ENCODE measurements at places on chromosomes 13 and 19. TPM values are rescaled to one million over a fixed set of nuclear protein-coding genes. Genes with fewer than 3 reads are reported as not detected.

DNA sequence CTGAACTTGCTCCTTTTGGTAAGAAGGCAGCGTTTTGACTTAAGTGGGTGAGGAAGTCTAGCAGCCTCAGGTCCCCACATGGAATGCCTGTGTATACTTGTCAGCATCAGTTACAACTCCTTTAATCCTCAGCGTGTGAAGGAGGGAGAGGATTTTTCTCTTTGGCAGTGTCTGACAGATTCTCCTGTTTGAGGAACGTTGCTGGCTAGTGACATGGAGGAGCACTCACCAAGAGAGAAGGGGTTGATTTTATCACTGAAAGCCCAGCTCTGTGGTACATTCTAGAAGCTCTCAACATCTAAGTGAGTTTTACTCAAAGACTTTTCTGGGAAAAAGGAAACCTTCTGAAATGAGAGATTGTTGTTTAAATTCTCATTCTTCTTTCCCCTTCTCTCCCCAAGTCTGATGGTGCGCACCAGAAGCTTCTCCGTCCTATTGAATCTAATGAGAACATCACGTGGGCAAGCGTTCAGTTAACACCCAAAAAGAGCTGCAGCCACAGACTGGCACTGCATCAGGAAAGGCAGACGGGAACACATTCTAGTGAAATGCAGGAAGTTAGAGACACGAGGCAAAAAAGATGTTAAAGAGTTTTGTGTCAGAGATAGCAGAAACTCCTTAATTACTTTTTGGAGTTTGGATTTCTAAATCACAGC lies 58.2 kb downstream of the GJA3 start:
- no peak for DNase-seq

DNA sequence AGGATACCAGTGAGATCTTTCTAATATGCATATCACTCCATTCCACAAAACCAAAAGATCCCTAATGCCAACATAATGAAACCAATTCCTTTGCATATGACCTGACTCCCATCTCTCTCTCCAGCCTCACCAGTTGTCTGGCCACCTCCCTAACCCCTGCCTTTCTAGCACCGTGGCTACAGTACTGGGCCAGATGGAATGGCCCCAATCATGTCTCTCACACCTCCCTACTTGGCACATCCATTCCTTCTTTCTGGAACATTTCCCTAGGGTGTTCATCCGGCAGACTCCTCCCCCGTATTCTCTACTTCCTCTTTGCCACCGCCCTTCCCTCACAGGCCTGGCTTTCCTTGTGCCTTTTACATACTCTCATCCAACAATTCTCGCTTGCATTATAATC lies 62.0 kb downstream of the GPALPP1 start:
- DNase-seq = no peak

- no peak for DNase-seq
Observed at GRCh38 chr19:7067716-7068115, 1.8 kb upstream of the ZNF557 start.

DNA sequence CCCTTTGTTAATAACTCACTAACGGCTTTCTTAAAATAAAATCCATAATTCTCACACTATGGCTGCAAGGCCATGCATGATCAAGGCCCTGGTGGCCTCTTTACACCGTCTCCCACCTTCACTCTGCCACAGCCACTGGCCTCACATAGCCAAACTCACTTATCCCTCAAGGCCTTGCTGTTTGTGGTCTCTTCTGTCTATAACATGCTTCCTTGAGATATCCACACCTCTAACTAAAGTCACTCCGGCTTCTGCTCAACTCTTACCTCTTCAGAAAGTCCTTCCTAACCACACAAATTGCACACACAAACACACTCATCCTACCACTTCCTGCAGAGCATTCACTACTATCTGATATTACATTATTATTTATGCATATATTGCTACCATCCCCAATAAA lies 262.5 kb downstream of the DIAPH3 start:
- no peak for DNase-seq

DNA sequence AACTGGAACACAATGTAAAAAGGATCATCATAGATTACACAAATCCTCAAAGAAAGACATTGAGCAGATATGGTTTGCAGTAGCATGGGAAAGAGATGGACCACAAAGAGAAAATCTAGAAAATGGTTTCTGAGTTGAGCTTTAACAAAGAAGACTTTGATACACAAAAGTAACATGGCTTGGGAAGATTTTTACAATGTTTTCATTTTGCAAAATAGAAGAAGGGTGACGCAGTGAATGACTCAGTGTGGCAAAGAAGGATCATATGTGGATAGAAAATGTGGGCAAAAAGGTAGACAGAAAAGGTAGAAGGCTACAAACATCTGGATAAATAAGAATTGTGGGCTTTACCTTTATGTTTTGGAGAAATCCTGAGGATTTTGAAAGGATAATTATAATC lies 1220.5 kb downstream of the PCDH17 start:
- no peak for DNase-seq

- no peak for DNase-seq
Observed at GRCh38 chr13:108595436-108596274, 33.8 kb upstream of the MYO16 start.

DNA sequence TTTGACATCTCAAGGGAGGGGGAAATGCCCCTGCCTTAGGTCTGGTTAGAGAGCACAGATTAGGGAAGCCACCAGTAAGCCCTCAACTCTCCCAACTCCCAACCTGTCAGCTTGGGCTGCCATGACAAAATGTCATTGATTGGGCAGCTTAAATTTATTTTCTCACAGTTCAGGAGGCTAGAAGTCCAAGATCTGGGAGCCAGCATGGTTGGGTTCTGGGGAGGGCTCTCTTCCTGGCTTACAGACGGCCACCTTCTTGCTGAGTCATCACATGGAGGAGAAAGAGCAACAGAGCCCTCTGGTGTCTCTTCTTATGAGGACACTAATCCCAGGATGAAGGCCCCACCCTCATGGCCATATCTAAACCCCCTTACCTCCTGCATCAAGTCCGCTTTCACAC lies 24.2 kb downstream of the C19orf12 start:
- peak; percentile 51 for DNase-seq

GRCh38 chr13:114066956-114067355 lies 65.5 kb downstream of the RASA3 start:
- DNase-seq = no peak

DNA sequence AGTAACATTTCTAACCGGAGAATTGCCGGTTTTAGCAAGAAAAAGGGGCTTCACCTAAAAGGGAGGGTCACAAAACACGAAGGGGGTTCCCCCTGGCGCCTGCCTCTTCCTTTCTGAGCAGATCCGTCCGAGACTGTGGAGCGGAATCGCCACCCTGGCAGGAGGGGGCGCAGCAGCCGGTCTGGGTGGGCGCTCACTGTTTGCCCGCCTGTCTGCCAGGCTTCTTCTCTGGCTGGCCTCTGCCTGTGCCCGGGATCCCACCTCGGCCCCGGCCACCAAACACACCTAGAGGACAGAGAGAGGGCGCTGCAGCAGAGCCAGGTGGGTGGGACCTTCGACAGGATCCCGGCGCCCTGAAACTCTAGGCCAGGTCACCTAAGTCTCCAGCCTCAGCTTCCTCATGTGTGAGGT lies 15.6 kb downstream of the LSM4 start:
- no peak for DNase-seq

DNA sequence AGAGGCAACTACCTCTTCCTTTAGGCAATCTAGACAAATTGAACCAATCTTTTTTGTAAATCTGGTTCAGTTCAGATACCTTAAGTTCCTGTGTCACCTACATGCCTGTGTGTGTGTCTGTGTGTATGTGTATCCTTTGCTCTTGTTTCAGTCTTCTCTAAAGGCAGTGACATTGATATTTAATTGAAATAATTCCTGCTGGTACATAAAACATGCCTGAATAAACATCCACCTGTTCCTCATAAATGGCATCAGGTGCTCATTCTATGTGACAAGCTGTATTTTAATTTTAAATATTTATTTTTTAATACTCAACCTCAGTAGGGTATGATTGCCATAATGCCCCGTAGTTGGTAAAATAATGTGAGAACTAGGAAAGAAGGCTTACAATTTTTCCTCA lies 1606.4 kb upstream of the PRR20A start:
- no peak for DNase-seq

The CGB8 gene
- not detected for total RNA-seq

The ZNF66 gene
- total RNA-seq = 6.1 TPM

GRCh38 chr13:50209631-50210030 lies 194.4 kb downstream of the KCNRG start:
- DNase-seq = no peak

- DNase-seq = no peak
Observed at GRCh38 chr13:32824675-32825074, 191.5 kb upstream of the KL start.

The ALOX5AP gene
- total RNA-seq = 5.7 TPM

DNA sequence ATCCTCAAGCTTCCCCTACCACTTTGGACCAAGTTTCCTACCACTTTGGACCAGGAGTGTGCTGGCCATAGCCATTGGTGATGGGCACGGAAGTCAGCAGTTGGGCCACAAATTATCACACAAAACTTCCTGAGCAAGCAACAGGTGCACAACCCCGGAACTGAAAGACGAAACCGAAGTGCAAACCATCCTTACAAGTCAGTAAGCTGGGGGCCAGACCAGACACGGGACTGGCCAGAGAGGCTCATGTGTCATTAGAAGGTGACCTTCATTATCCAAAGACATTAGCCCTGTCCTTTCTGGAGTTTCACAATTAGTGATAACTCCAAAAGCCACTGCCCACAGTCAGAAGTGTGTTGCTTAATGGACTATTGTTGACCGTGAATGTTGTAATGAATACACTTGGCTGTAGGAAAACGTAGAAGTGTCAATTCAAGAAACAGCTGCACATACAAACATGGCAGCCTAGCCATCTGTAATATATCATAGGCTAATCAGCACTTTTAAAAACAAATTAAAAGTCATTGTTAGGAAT lies 244.1 kb upstream of the IRS2 start:
- DNase-seq = no peak

The TMEM221 gene
- not detected for total RNA-seq

The AMER2 gene
- total RNA-seq = not detected

- no peak for DNase-seq
Observed at GRCh38 chr19:17529239-17530158, 18.1 kb downstream of the PGLS start.

The PSG2 gene
- not detected for total RNA-seq

DNA sequence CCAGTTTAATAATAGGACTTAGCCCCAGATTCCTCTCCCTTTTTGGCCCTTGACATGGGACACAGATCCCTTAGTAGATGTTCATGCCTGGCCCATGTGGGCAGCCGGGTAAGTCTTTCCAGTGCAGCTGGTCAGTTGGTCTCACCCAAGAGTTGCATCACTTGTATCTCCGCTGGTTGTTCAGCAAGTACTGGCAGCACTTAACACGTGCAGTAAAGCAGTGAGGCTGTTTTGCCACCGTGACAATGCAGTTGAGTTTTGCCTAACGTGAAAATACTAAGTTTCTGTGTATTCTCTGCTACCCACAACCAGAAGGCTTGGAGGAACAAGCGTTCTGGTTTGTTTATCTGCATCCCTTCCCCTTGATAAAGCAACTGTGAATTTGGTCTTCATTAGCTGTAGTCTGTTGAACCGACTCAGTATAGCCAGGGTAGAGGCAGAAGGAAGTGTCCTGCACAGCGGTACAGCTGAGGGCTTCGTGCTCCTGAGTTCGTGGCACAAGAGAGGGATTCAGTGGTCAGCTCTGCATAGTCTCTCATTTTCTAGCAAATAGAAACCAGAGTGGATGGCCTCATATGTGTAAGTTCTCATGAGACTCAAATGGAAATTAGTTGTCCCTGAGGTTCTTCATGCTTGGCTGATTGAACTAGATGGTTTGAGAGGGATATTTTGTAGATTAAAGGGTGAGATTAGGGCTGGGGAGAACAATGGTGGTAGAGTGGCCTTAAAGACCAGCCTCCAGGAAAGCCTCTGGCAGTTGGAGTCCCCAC lies 50.3 kb downstream of the ARHGEF7 start:
- DNase-seq = no peak

- DNase-seq = no peak
Observed at GRCh38 chr19:42288387-42288786, 13.5 kb upstream of the PRR19 start.

The POLD1 gene
- total RNA-seq = 214 TPM

DNA sequence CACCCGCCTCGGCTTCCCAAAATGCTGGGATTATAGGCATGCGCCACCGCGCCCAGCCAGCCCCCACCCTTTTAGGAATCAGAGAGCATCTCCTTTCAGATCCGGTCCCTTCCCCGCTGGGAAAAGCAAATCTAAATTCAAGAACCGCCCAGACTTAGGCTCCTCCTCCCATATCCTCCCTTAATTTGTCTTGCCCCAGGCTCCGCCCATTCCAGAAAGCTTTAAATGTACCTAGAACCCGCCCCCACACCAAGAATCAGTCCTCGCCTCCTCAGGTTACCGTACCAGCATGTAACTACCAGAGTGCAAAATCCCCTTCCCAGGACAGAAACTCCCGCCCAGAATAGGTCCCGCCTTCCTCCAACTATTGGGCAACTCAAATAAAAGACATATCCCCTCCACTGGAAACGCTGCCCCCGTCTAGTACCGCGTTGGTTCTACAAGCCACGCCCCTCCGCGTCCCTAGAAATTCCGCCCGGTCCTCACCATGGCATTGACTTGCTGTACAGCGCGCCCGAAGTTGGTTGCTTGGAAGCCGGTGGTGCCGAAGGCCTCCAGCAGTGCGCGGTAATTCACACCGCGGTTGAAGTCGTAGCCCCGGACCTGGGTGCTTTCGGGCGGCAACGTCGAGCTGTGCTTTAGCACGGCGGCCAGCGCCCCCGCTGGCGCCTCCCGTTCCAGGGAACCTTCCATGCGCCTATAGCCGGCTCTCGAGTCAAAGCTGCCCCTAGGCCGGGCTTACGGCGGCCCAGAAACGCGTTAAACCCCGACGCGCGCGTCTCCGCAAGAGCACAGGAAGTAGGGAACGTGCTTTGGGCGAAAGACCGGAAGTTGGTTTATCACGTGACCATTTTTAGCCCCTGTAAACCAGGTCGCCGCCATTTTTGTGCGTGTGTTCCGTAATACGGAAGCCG lies at the start of gene DHPS:
Gene DHPS, minus strand, starts transcription at position 807 of the 914 bp plus-strand sequence. Its CDS starts 114 bp downstream, at position 693.
- peak; percentile 83 for DNase-seq

DNA sequence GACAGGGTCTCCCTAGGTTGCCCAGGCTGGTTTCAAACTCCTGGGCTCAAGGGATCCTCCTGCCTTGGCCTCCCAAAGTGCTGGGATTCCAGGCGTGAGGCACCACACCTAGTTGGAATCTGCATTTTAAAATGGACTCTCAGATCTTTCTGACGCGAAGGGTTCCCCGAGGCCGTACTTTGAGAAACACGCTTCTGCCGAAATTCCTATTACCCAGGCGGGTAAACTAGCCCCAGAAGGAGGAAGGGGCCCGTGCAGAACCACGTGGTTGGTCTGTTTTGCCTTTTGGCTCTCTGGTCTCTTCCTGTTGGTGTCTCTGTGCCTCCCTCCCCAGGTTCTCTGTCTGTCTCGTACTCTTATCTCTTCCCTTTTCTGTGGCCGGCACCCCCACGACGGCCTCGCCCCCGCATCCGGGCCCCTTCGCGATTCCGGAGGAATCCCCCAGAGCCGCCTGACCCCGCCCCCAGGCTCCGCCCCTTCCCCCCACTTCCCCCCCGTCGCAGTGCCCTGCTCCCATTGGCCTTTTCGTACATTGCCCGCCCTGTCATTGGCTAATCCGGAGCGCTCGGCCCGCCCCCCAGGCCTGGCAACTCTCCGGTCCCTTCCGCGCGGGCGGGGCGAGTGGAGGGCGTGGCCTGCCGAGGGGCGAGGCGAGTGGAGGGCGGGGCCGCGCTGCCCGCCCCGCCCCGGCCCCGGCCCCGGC lies at the start of gene TNFAIP8L1:
Gene TNFAIP8L1, plus strand, starts transcription at position 689 of the 703 bp plus-strand sequence. CDS start 12,354 bp downstream, outside the sequence.
- peak; percentile 99 for DNase-seq

Measured in activated T-cell treated with anti-CD3 and anti-CD28 coated beads, Interleukin-2, amount 50 U/mL, for 4 hours (primary cell).